ENCODE measurements at places on chromosomes 5 and 9.

- DNase-seq, result no peak
Observed at GRCh38 chr5:142644640-142645361, 41.1 kb downstream of the FGF1 start.

DNA sequence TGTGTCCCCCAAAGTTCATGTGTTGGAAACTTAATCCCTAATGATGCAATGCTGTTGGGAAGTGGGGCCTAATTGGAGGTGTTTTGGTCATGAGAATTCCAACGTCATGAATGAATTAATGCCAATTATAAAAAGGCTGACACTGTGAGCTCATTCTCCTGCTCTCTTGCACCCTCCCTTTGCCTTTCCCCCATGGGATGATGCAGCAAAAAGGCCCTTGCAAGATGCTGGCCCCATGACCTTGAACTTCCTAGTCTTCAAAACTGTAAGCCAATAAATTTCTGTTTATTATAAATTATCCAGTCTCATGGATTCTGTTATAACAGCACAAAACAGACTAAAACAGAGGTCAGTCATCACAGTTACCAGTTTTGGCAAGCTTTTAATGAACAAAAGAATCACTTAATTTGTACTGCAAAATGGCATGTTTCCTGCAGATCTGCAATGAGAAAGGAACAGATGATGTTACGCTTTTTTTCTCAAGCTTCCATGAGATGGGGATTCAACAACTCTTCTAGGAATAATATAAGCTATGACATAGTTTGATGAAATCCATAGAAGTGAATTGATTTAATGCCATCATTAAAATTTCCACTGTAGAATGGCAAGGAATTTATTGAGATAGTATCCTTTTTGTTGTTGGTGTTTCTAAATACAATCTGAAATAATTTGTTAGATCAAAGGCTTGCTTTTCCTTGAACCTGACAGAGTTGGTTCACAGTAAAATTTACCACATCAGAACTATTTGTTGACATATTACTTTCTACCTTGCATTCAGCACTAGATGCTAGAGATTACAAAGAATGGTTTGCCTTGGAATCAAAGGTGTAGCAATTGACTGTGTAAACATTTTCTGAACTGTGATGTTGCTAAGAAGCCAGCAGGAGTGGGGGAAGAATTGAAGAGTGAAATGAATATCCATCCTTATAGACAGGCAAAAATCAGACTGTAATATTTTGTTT, 29.3 kb upstream of the RFK start:
- no peak for DNase-seq

- DNase-seq, result no peak
Observed at GRCh38 chr5:141869040-141869439, 9.2 kb downstream of the PCDH1 start.

GRCh38 chr5:124841829-124842712, 95.6 kb upstream of the ZNF608 start:
- DNase-seq, result no peak

- DNase-seq, result no peak
Observed at GRCh38 chr5:112472614-112473013, 53.5 kb upstream of the EPB41L4A start.

DNA sequence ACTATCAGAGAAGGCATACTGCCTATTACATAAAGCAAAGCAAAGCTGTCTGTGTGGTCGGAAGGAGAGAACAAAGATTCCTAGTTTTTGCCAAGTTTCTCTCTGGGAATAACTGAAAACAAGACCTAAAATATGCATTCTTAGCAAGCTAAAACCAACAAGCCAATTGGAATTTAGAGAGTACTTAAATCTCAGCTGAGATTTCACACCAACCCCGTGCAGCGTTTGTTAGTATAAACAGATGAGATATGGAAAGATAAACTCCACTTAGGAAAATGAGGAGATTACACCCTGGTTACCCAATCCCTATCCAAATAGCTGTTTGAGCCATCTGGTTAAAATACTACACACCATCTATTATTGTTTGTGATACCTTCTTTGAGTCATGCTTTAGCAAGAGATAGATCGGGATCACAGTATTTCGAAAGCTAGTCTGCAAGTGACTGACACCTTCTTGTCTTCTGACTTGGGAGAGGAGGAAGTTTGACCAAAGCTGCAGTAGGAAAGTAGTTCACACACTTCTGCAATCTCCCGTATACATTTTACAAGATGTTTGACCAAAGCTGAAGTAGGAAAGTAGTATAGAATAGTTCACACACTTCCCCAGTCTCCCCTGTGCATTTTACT, 18.2 kb downstream of the FAF2 start:
- DNase-seq, result no peak

DNA sequence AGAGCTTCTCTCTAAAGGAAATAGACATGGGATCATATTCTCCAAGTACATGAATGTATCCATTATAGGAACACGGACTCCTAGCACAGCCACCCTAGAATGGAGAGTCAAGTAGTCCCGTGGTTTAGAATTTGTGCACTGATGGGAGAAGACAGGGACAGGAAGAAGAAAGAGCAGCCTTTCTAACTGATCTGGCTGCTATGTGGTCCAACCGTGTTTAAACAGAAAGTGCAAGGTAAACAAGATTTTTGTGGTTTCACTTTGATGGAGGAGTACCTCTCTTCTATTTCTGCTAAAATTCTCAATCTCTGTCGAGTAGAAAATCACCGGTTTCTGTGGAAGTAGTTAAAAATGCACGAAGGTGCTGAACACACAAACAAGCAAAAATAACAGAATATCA, 171.3 kb downstream of the ST8SIA4 start:
- DNase-seq, result no peak

DNA sequence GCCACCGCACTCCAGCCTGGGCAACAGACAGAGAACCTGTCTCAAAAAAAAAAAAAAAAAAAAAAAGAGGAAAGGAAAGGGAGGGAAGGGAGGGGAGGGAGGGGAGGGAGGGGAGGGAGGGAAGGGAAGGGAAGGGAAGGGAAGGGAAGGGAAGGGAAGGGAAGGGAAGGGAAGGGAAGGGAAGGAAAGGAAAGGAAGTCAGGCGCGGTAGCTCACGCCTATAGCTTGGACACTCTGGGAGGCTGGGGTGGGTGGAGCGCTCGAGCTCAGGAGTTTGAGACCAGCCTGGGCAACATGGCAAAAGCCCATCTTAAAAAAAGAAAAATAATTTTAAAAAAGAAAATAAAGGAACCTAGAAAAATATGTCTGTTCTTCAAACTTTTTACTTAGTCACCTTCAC, 56.0 kb upstream of the CER1 start:
- no peak for DNase-seq

DNA sequence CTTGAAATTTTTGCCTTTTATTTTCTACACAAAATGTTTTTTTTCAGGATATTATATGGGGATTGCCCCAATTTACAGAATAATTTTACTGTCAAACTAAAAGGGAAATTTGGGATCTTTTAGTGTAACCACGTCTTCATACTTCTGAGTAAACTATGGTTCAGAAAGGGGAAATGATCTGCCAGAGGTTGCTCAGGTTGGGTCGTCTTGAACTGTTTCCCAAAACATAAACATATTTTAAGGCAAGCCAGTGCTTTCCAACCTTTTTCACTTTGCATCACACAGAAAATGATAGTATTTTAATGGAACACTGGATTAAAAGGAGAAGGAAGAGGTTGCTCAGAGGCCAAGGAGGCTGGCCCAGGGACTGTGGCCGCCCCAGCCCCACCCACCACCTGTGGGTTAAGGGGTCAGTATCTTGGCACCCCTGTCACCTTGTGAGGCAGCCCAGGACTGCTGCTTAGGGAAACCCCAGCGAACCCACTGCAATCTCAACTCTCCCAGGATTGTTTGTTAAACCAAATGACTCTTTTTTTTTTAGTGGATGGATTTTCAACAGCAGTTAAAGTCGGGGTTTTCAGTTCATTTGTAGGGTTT, 142.7 kb upstream of the DHFR start:
- no peak for DNase-seq

- no peak for DNase-seq
Observed at GRCh38 chr9:35841645-35841900, 12.5 kb downstream of the TMEM8B start.

GRCh38 chr9:116287721-116288120, 134.1 kb downstream of the PAPPA start:
- DNase-seq, result no peak

GRCh38 chr9:134764473-134765269, 115.9 kb upstream of the FCN2 start:
- no peak for DNase-seq

- no peak for DNase-seq
Observed at GRCh38 chr9:92138157-92138959, 23.1 kb upstream of the SPTLC1 start.

DNA sequence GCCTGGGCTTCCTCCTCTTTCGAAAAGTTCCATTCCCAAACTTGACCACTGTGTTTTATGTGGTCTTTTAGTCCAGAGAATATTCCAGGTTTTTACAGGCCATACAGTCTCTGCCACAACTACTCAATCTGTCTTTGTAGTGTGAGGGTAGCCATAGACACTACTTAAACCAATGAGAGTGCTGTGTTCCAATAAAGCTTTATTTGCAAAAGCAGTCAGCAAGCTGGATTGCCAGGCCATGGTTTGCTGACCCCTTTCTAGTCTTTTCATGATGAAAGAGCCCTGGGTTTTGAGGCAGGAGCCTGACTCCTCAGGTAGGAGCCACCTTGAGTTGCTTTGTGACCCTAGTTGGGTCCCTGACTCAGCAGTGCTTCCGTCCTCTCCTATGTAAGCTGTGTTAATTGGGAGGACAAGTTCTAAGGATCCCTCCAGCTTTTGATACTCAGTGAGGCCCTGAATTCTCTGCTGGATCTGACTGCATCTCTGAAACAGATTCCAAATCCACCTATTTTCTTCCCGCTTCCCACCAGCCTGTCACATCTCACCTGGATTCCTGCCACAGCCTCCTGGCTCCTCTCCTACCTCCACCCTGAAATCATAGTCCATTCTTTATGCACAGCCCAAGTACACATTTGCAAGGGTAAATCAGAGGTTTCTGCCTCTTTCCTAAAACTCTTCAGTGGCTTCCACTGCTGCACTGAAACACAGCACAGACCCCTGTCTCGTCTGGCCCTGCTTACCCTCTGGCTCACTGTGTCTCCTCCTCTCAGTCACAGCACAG, 13.5 kb downstream of the GALNT10 start:
- no peak for DNase-seq

DNA sequence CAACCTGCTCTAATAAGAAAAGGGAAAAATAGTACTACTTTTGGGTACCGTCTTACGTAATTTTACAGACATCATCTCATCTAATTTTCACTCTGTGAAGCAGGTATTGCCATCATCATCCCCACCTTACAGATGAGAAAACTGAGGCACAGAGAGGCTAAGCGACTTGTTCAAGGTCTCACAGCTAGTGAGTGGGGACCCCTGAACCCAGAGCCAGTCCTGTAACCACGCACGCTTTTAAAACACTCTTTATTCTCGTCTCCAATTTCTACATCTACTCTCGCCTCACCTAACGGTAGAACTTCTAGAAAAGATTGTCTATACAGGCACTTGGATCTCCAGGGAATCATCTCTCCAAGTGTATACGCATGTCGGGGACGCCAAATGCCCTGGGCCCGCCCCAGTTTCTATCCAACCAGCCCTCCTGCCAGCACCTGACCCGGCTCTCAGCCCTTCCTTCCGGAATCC, 1.5 kb upstream of the TRAF1 start:
- DNase-seq, result no peak

- no peak for DNase-seq
Observed at GRCh38 chr5:132408965-132409364, 39.5 kb downstream of the SLC22A5 start.

DNA sequence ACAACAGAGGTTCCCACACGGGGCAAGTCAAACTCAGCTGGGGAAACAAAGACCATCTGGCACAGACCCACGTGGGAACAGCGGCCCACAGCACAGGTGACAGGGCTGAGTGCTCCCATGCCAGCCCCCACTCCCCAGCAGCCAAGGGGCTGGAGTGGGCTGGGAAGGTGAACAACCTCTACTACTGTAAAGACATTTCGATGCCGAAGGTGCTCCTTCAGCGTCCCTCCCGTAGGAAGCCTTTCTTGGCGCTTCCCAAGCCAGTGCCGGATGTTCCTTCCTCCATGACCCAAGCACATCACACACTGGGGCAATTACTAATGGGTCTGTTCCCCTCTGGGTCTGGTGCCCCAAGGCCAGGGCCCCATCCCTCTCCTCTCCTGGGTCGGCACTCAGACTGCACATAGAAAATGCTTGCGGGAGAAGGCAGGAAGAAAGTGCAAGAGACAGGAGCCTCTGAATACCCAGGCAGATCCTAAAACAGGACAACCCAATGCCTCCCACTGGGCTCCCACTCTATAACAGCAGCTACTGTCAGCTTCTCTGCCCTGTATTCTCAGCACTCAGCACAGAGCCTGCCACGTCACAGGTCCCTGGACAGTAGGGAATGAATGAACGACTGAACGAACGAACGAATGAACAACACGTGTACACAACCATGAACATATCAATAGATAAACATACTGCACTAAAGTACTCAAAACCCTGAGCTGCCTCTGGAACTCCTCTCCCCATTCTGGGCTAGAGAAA, 77.0 kb upstream of the LRRTM2 start:
- no peak for DNase-seq

DNA sequence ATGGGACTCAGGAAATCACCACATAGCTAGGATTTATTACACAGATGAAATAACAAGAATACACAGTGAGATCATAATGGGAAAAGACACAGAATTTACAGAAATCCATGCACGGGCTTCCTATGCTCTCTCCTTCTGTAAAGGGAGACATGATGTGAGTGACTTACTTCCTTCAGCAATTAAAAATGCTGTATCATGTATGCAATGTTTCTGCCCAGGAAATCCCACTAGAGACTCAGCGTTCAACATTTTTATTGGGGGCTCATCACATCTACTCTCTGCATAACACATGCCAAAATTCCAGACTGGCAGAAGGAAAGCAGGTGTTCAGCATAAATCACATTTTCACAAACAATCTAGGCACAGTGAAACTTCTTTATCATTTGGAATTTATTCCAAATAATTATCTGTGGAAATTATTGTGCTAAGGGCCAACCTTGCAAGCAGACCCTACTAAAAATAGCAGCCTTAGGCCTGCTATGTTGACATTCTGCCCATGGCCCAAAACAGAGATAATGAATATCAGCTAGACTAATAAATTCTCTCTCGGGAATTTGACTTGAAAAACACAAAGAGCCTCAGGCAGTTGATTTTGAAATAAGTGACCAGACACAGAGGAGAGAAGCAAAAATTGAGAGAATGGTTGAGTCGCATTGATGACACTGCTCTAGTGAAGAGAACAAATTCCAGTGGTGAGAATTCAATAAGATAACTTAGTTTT, 31.4 kb upstream of the SELENOP start:
- no peak for DNase-seq

Data from mesenteric fat pad (tissue), 1 donor.